CD4-positive, alpha-beta T cell treated with Interleukin-15 for 1 hour (primary cell): ENCODE measurements at places on chromosomes 13 and 19.
A peak's percentile ranks its signal among the peaks of the same experiment; 100 is the strongest.

DNA sequence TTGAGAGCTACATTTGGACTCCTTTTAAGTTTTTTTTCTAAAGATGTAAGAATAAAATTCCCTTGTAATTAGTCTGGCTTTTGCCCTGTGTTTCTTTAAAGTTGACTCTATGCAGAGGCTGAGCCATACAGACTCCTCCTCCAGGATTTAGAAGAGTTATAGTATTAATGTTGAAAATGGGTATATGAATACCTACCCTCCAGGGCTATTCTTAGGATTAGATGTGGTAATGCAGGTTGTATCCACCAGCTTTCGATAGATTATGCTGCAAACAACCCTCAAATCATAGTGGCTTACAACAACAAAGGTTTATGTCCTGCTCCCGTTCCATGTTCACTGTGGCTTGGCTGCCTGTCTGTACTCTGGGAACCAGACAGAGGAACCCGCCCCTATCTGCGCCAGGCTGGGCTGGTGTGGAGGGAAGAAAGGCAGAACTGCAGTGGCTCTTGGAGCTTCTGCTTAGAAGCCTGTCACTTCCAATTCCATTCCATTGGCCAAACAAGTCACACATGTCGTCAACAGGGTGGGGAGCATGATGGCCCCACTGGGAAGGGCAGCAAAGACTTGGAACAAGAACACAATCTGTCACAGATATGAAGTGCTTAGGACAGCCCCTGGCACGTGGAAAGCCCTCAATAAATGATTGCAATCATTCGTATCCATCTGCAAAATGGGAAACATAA, 290.8 kb downstream of the FOXO1 start:
- no peak for DNase-seq

DNA sequence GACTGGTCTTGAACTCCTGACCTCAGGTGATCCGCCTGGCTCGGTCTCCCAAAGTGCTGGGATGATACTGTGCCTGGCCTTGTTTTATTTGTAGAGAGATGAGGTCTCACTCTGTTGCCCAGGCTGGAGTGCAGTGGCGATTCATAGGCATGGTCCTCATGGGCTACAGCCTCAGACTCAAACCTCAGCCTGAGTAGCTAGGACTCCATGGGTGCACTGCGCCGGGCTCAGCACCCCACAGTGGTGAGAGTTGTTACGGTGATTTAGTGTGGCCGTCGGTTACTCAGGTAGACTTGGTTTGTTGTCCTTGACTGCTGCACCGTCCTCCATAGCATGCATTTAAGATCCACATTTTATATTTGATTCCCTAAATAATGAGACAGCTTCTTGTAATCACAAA, 80.7 kb downstream of the SLC6A16 start:
- no peak for DNase-seq

DNA sequence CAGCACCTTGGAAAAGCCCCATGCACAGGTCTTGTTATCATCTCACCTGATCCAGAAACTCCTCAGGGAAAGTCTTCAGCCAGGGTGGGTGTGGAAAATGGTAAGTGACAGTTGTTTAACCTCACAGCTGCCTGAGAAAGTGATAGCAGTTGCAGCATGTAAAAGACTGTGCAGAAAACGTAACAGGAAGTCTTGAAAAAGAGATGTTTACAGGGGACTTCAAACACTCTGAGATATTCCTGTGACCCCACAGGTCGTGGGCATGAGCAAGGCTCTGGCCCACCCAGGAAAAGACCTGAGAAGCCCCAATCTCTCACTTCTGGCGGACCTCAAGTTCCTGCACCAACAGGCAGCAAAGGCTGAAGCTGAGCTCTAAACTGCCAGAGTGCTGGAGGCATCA, 826.9 kb downstream of the UQCRFS1 start:
- DNase-seq, result no peak

GRCh38 chr19:48340995-48341394, 15.6 kb downstream of the EMP3 start:
- no peak for DNase-seq

GRCh38 chr13:82467626-82468025, 1414.6 kb downstream of the SLITRK1 start:
- no peak for DNase-seq

- no peak for DNase-seq
Measured at GRCh38 chr19:28920269-28921066, 292.5 kb downstream of the UQCRFS1 start.

DNA sequence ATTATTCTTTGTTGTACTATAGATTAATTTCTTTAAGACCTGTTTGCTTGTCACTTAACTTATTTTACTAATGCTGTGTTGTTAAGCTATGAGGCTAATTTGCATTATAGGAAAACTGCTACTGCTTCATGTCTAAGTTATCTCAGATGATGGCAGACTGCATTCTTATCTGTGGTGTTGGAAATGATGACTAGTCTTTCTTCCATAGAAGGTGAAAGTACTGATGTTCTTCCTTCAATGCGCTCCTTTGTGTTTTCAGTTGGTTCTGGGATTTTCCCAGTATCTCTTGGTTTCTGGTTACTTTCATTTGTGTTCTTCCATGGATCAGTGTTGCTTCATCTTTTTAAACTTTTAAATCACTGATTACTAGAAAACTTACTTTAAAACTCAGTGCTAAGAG, 46.9 kb downstream of the TPP2 start:
- no peak for DNase-seq

- no peak for DNase-seq
Measured at GRCh38 chr13:109331898-109332297, 454.5 kb downstream of the IRS2 start.

- DNase-seq, result peak; percentile 62
Measured at GRCh38 chr19:15331419-15332310, 674 bp downstream of the BRD4 start.

- no peak for DNase-seq
Measured at GRCh38 chr13:39766464-39767158, 111.1 kb downstream of the COG6 start.

GRCh38 chr19:29401712-29402421, 123.9 kb upstream of the VSTM2B start:
- no peak for DNase-seq
